Right ventricle myocardium superior (tissue), 1 donor: ENCODE measurements at places on chromosomes 4 and X. TPM values are rescaled to one million over a fixed set of nuclear protein-coding genes. Genes with fewer than 3 reads are reported as not detected.

CXXC4 gene
- 4.7 TPM for total RNA-seq

ATP6AP2 gene
- 41.0 TPM for total RNA-seq

SLC9B1 gene
- 0.65 TPM for total RNA-seq

DUSP21 gene
- total RNA-seq: not detected

CSAG1 gene
- total RNA-seq: not detected

IL21 gene
- total RNA-seq: not detected

TCEAL6 gene
- total RNA-seq: not detected

RIBC1 gene
- total RNA-seq: 0.38 TPM
